ENCODE measurements at places on chromosomes 6 and 20. TPM values are rescaled to one million over a fixed set of nuclear protein-coding genes. Genes with fewer than 3 reads are reported as not detected.

The IP6K3 gene
- total RNA-seq: not detected

The GNAS-AS1 gene
- total RNA-seq: 1.3 TPM

The MEP1A gene
- not detected for total RNA-seq

The MCHR2 gene
- total RNA-seq: not detected

The ADGRF1 gene
- total RNA-seq: not detected

The ZNF341 gene
- 5.9 TPM for total RNA-seq

The FAM217A gene
- not detected for total RNA-seq

The CDSN gene
- total RNA-seq: not detected

The COL9A3 gene
- not detected for total RNA-seq

The SNAI1 gene
- total RNA-seq: not detected

The FERMT1 gene
- 0.33 TPM for total RNA-seq

The BPIFA1 gene
- total RNA-seq: not detected

- DNase-seq: no peak
These were observed 28.9 kb downstream of the TREM1 start for GRCh38 chr6:41257369-41258195.

- DNase-seq: no peak
These were observed 128.6 kb downstream of the UNC5CL start for GRCh38 chr6:40910260-40910893.

DNA sequence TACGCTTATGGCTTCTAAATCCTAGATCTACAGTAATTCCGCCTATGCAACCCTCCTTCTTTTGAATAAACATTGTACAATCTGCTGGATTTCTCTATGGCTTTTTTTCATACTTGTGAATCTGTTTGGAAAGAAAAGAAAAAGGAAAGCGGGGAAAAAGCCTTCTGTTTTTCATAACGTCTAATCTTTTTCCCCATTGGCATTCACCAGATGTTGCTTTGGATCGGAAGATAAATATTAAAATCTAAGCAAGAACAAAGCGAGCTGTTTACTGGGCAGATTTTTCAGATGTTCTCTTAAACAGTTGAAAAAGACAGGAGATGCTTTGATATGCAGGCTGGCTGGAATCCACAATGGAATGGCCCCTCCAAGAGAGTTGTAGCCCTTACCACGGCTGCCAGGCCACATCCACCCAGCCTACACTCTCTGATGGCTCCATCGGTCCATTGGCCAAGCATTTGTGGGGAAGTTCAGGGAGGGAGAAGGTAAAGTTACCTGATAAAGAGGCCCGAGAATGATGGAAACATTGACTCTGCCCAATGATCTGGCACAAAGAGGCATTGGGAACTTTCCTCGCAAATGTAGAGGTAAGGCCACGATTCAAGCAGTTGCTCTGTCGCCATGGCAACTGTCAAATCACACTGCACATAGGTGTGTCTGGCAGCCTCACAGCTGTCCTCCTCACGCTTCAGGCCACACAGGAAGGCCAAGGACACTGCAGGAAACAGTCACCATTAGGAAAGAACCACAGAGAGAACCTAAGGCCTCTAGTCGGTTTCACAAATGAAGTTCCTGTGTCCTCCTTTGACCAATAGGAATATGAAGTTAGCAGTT lies 70.3 kb downstream of the PKHD1 start:
- DNase-seq: no peak

DNA sequence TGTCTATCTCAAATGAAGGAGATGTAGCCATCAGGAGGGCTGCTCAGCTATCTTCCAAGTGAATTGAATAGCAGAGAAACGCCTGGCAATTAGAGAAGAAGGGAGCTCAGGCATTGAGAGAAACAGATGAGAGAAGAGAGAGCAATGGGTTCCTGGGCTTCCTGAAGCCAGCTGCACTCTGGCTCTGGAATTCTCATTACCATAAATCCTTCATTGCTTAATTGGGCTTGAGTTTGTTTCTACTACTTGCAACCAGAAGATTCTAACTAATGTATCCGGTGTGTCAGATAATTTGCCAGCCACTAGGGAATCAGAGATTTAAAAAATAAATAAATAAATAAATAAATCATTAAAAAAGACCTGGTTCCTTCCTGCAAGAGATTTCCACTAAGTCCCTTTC lies 25.0 kb upstream of the CDKAL1 start:
- DNase-seq: no peak

- no peak for DNase-seq
These were observed 63.5 kb upstream of the TMEM30A start for GRCh38 chr6:75347898-75348610.

DNA sequence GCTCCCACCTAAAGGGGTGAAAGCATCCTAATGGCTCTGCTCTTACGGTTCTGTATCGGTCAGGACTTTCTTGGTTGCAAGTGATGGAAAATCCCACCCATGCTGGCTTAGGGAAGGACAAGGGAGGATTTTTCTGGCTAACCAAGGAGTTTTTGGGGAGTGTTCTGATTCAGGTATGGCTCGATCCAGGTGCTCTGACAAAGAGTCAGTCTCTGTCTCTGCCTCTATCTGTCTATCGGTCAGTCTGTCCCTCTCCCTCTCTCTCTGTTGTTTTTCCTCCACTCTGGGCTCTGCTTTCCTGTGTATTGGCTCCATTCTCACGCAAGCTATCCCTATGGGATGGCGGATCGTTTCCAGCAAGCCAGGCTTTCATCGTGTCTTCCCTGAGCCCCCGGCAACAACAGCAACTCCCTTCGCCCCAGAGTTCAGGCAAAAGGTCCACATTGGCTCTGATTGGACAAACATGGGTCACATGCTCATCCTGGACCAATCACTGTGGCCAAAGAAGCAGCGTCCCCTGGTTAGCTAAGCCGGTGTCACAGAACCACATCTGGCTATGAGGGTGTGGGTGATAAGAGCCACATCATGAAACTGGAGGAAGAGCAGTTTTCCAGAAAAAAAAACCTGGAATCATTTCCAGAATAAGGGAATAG lies 160.3 kb downstream of the BMP7 start:
- DNase-seq: no peak

GRCh38 chr6:134026597-134026996 lies 25.8 kb downstream of the SLC2A12 start:
- DNase-seq: no peak

GRCh38 chr6:131366223-131366622 lies 206.8 kb upstream of the ARG1 start:
- DNase-seq: no peak

DNA sequence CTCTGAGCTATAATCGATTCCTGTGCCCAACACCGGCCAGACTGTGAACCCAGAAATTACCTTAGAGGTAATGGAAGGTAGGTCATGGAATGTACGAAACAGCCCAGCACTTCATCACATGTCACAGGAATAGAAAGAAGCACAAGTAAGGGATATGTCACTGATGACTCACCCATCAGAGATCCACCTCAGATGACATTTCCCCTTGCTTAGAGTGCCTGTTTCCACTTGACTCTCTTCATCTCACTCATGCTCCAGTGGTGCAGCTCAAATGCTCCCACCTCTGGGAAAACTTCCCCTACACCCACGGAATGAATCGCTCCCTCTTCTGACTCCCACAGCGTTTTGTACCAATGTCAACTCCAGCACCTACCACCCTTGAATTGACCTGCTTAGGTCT lies 381.6 kb upstream of the CNR1 start:
- no peak for DNase-seq

DNA sequence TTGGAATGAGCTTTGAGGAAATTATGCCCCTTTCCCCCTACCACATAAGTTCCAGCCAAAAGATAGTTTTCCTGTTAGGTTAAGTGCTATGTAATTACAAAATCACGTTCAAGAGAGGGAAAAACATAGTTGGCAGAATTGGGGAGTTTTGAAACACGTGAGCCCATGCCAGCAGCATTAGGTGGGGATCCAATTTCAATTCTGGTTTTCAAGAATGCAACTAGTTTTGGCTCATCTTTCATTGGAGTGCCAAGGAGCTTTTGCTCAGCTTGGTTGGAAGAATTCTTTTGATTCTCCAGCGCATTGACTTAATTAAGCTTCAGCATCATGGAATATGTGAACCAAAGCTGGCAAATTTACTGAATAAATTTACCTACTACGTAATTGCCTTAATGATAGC lies 95.9 kb downstream of the SAMD5 start:
- DNase-seq: no peak

DNA sequence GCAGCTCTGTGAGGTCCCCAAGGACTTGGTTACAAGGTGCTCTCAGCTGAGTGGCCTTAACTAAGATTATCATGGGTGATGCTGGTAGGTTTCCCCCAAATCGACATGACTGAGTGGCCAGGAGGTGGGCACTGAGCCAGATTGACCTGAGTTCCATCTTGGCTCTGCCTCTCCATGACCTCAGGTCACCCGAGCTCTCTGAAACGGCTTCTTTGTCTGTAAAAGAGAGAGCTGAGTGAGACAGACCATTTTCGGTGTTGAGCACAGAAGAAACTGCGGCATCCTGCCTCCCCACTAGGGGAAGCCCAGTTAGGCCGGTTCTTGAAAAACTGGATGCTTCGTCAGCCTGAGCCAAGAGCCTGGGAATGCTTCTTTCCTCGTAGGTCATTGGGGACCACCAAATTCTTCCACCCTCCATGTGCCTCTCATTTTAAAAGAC lies 14.1 kb upstream of the STX16 start:
- DNase-seq: no peak

GRCh38 chr6:161394437-161394836 lies 120.6 kb upstream of the AGPAT4 start:
- peak; percentile 20 for DNase-seq

- DNase-seq: no peak
These were observed 920.3 kb downstream of the EYS start for GRCh38 chr6:64786736-64787135.

GRCh38 chr6:137358273-137358672 lies 135.9 kb downstream of the OLIG3 start:
- DNase-seq: no peak

DNA sequence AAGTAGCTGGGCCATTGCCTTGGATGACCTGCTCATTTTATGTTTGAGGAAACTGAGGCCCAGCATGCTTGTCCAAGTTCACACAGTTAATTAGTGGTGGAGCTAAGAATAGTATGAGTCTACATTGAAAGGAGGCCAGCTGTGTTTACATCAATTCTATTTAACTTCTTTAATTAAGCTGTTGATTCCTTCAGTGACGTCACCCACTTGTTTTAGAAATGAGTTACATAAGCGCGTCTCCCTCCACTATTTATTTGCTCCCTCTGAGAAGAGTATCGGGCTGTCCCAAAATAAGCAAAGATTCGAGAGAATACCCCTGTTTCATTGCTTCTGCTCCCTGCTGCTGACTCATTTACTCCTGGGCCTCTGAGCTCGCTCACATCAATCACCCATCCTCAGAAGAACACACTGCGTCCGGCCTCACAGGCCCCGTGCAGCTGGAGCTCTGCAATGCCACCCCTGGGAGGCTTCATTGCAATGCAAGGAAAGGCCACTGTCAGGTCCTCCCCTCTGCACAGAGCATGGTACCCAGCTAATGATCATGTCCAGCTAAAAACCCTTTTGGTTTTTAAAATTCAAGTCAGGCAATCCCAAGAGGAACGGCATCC lies 74.8 kb upstream of the BMP2 start:
- DNase-seq: no peak

GRCh38 chr6:117411474-117411873 lies 14.3 kb downstream of the ROS1 start:
- no peak for DNase-seq

DNA sequence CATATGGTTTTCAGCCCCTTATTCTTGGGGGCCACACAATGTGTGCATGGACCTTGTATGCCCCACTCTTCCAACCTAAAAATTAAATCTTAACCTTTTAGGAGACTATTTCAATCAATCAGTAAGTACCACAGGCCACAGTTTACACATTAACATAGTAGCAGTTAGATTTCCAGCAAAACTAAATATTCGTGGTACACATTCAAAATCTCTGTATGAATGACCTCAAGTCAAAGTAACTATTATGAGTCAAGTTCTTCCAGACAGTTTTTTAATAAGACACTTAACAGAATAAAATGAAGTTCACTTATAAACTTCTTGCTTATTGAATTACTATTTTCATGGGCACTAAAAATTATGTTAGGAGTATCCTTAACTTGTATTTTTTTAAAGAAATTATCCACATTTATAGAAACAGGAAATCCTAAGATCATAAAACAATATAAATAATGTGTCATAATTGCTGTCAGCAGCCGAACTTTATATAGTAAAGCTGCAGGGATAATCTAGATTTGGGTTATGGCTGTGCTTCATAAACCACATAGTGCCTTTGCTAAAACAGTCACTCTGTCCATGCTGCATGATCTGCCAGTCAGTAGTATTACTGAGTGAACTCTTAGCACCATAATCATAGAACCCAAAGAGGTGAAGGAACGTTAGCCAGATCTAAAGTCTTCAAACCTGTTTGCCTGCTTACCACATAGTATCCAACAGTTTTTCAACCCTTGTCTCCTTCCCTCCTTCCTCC lies 21.7 kb downstream of the SEC63 start:
- DNase-seq: no peak

GRCh38 chr6:105191351-105191750 lies 11.5 kb upstream of the POPDC3 start:
- DNase-seq: no peak

- DNase-seq: no peak
These were observed 160.6 kb downstream of the SMOC2 start for GRCh38 chr6:168601546-168601945.

DNA sequence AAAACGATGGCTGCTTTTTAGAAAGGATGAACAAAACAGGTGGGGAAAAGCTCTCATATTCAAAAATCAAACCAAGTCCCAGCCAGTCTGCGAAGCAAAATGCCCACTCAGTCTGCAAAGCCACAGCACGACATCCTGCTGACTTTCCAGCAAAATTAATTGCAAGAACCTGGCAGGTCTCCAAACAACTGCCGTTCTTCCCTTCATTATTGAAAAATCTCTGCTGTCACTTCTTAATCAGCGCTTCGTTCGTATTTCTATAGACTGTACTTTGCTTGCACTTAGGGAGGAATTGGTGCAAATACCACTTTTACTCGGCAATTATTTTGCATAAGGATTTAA lies 222.4 kb downstream of the CBLN4 start:
- DNase-seq: no peak

GRCh38 chr6:75850026-75850833 lies 101.2 kb downstream of the MYO6 start:
- DNase-seq: no peak
